Memory B cell (primary cell): ENCODE measurements at places on chromosomes 3 and 15.

GRCh38 chr15:90979582-90979981, 14.8 kb downstream of the PRC1 start:
- no peak for DNase-seq

- DNase-seq, result no peak
These were observed 326.2 kb downstream of the CTNNB1 start for GRCh38 chr3:41525303-41526064.

DNA sequence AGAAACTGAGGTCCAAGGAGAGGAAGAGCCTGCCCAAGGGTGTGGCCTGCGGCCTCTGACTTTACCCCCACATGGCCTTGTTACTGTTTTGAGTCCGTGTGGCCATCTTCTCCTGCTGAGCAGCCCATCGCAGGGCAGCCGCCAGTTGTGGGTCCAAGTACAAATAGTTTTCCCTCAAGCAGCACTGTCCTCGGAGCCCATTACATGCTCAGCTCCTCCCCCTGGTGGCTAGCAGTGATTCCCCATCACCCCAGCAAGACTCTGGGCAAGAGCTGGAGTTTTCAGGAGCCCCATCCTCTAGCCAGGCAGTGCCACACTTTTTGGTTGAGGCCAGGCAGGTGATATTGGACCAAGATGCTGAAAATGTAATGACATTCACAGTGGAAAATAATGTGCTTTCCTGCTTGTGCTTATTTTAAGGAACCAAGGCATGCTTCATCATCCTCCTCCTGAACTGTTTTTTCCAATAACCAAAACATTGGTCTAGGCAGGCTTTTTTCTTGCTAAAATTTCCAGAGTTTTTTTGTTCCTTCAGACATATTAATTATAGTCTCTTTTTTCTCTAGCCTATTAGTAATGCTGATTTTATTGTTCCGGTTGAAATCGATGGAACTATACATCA, 23.2 kb upstream of the VILL start:
- DNase-seq, result no peak

GRCh38 chr15:84961114-84961452, 20.6 kb upstream of the PDE8A start:
- DNase-seq, result no peak

DNA sequence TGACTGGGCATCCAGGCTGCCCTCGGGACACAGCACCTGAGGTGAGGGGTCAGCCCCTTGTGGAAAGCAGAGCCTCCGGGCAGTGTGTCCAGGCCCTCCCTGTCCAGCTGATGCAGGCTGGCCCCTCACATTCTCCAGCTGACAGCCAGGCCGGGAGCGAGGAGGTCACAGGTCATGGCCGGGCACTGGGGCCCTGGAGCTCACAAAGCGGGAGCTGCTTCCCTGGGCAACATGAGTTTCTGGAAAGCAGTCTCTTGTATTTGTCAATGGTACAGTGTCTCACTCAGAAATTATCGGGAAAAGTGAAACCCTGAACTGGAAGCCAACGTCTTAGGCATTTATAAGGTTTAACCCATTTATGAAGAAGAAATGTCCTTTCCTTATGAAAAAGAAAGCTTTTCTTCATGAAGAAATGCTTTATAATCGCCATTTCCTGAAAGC, 118.5 kb downstream of the OPA1 start:
- no peak for DNase-seq

GRCh38 chr3:12716605-12717151, 42.4 kb downstream of the TMEM40 start:
- DNase-seq, result no peak

GRCh38 chr3:144380849-144381248, 409.2 kb downstream of the DIPK2A start:
- DNase-seq, result no peak

GRCh38 chr3:39752751-39753150, 56.7 kb upstream of the MYRIP start:
- DNase-seq, result no peak

DNA sequence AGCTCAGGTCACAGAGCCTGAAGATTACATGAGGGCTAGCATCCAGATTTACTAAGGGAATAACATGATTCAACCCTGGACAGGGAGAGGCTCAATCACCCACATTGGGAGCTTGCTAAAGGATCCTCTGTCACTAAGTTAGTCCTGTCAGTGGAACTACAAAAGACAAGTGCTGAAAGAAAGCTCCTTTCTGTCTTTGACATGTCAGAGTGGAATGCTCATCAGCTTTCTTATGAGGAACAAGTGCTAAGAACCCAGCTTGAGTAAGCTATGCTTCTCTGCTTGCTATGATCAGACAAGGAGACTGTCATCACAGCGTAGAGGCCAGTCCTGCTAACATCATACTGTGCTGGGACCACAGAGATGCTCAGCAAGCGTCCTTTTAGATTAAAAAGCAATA, 74.5 kb downstream of the MB21D2 start:
- DNase-seq, result no peak

DNA sequence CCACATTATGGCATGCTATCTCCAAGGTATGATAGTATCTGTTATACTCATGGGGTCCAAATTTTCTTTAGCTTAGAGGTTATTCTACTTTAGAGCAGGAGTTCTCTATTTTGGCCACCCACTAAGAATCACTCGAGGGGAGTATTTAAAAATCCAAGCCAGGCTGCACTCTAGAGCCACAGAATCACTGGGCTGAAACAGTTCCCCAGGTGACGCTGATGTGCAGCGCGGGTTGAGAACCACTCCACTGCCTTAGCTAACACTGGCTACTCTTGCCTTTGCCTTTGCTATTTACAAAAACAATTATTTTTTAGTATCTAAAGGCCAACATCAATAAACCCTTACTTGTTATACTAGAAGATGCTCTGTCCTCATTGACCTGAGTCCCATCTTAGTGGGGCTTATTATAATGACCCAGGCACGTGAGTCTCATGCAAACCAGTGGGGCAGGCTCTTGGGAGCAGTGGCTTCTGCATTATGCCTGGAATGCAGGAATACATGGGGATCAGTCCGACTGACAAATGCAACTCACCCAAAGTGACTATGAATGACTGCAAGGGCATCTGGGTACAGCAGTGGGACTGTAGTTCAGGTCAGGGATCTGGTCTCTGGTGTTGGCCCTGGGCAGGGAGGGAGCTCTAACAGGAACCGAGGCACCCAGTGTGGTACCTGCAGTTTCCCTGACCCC, 21.7 kb upstream of the CGNL1 start:
- no peak for DNase-seq

GRCh38 chr15:70035719-70036077, 62.0 kb downstream of the TLE3 start:
- DNase-seq, result peak; percentile 63

DNA sequence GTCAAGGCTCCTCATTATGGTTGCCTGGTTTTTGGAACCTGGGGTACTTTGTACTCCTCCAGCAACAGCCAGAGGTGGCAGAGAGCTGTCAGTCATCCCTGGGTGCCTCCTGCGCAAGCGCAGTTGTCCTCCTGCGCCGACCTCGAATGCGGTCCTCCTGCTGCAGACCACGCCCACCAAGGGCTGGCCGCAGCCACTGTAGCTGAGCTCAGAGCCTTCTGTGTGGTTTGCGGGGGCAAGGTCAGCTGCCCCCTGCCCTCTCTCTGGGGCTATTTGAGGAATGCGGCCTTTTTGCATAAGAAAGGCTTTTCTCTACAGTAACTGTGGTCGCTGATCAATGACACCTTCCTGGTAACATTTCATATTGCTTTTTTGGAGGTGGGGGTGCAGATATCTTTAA, 131.3 kb upstream of the SNRPN start:
- no peak for DNase-seq

DNA sequence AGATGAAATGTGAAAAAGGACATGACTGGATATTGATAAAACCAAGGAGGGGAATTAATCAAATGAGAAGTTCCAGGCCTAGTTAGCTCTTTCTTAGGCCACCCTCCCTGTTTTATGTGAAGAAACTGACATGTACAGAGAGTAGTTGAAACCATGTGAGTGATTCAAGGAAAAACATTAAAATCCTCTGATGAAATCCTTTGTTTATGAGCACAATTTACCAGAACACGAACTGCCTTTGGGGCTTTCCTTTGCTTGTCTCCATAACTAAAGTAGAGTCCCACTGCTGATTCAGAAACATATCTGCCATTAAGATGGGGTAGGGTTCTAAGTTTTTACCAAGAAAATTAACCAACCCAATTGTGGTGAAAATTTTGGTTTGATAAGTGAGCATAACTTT, 558.3 kb downstream of the NR2F2 start:
- no peak for DNase-seq

DNA sequence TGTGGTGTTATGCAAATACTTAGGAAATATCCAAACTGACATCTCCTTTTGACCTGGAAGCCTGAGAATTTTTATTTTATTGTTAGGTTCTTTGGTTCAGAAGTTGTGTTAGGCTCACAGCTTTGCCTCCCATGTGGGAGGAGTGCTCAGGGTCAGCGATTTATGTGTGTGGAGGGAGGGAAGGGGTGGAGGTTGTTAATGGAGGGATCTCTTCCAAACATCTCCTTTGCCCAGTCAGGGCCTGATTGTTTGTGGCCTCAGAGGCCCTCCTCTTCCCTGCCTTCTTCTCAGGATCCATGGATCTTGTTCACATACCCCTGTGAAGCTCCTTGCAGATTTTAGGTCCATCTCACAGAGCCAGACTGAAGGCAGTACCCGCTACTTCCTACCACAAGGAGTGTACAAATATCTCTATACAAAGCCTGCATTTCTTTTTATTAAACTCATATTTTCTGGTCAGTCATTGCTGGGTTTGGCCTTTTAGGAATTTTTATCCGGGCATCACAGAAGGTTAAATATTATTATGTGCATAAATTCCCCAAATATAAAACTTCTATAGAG, 40.3 kb downstream of the BBX start:
- no peak for DNase-seq

DNA sequence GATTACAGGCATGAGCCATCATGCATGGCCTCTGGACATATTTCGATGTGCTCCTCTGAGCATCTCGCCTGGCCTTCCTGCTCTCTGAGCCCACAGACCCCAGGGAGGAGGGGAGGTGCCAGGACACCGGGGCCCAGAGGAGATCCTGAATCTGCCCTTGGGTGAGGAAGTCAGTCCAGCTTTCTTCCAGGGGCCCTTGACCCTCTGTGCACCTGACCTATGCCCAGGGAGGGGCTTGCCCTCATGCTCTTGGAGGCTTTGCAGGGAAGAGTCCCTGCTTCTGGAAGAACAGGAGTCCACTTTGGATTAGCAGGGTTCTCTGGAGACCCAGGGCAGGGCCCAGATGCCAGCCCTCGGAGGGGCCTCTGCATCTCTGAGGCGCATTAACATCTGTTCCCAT, 1.4 kb downstream of the ACSBG1 start:
- no peak for DNase-seq

GRCh38 chr3:11622586-11623550, 20.8 kb downstream of the VGLL4 start:
- DNase-seq, result no peak

- peak; percentile 25 for DNase-seq
These were observed 1.6 kb upstream of the SUCNR1 start for GRCh38 chr3:151871639-151872468.

DNA sequence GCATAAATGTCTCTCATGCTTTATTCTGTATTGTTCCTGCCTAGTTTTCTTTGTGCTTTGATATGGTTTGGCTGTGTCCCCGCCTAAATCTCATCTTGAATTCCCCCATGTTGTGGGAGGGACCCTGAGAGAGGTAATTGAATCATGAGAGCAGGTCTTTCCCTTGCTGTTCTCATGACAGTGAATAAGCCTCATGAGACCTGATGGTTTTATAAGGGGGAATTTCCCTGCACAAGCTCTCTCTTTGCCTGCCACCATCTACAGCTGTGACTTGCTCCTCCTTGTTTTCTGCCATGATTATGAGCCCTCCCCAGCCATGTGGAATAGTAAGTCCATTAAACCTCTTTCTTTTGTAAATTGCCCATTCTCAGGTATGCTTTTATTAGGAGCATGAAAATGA, 1596.6 kb downstream of the SI start:
- DNase-seq, result no peak

DNA sequence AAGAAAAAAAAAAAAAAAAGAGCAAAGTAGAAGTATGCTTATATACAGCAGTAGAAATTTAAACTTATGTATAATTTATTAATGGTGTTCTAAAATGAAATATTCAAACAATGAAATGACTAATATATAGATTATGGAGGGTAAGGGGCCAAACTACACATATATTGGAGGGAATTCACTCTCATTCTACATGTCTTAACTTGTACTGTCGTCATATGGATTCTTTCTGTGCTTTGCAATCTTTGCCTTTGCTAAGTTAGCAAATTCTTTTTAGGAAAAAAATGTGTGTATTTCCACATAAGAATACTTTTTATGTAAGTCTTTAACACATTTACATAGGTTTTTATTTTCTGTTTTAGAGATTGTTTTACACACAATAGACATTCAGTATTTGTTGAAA, 118.9 kb upstream of the MBNL1 start:
- DNase-seq, result no peak

GRCh38 chr15:70308011-70308734, 210.5 kb upstream of the TLE3 start:
- peak; percentile 43 for DNase-seq

DNA sequence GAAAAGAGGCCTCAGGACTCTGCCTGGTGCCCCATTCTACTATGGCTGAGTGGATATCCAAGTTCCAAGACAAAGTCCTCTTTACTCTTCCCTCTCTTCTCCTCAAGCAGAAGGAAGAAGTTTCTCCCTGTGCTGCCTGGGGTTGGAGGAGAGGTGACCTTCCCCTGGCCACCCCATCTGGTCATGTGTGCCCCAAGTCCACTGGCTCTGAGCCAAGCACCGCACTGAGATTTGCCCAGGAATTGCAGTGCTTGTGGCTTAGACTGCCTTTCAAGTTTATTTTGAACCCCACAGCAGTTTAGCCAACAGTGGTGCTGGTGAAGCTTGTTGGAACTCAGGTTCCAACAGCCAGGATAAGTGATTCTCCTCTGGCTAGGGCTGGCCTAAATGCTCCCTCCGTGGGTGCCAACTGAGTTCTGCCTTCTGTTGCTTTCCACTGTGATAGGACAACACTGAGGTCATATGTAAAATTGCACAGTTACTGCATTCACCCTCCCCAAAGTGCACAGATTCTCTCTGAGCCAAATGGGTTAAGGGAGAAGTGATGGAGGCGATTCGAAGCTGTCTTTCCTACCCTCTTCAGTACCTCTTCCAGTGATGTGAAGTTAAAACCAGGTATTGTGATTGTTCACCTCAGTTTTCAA, 69.9 kb downstream of the TMCO5A start:
- DNase-seq, result no peak
